ENCODE measurements at places on chromosomes 7 and 10.

DNA sequence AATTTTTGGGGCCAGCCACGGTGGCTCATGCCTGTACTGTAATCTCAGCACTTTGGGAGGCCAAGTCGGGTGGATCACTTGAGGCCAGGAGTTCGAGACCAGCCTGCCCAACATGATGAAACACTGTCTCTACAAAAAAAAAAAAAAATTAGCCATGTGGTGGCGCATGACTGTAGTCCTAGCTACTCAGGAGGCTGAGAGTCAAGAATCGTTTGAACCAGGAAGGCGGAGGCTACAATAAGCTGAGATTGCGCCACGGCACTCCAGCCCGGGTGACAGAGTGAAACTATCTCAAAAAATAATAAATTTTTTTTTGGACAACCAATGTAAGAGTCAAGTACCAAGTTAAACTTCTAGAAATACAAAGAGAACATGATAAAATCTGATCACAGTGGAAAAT is 164.6 kb downstream of the AVL9 start:
- DNase-seq: no peak

DNA sequence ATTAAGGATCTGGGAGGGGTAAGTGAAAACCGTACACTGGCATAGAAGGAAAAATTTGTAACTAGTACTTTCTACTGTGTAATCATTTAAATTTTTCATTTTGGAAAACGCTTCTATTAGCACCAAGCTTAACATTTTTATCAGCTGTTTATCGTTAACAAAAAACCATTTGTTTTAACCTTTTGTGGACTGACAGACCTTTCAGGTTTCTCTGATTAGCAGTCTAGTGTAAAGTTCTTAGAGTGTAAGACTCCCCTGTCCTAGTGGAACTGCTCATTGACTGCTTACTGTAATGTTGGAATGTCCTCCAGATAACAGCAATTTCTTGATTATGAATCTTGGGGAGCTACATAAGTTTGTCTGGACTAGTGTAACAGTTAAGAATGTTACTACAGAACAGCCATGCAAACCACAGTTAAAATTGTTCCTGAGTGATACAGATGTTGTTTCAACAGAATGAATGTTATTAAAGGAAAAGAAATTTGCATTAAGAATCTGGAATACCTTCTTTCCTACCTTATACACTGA is 2.0 kb downstream of the DBF4 start:
- DNase-seq: no peak

- DNase-seq: no peak
These were observed 23.7 kb downstream of the PRKAR2B start for GRCh38 chr7:107068156-107068555.

DNA sequence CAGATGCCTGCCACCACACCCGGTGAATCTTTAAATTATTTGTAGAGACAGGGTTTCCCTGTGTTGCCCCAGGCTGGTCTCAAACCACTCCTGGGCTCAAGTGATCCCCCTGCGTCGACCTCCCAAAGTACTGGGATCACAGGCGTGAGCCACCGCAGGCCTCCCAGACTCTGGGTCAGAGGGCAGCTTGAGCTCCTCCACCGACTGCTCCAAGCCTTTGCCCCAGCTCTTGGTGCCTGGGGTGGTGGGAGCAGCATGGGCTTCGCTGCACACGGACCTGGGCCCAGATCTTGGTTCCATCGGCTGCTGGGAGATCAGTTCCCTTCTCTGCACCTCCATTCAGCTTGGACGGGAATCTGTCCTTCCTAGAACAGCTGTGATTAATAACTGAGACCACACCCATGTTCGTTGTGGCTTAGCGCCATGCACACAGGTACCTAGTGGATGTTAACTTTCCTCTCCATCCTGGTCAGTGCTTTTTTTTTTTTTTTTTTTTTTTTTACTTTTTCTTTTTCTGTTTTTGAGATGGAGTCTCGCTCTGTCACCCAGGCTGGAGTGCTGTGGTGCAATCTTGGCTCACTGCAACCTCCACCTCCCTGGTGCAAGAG is 125.3 kb downstream of the CUX1 start:
- DNase-seq: no peak

DNA sequence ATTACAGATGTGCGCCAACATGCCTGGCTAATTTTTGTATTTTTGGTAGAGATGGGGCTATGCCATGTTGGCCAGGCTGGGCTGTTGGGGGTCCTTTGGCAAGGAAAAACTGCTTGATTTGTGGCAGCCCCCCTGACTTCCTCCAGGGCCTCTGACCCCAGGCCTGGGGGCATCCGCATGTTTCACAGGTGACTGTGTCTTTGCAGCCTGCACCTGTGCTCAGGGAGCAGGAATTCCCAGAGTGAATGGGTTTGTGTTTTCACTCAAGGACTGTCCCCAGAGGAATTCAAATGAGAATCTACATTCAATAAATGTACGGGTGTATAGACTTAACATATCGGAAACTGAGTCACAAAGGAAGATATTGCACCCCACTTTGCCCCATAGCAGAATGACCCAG is 11.6 kb upstream of the CLIP2 start:
- no peak for DNase-seq

All from GM06990 (cell line).